CD4-positive, alpha-beta T cell treated with Interleukin-17A for 1 hour (primary cell): ENCODE measurements at places on chromosomes 6 and 20.

DNA sequence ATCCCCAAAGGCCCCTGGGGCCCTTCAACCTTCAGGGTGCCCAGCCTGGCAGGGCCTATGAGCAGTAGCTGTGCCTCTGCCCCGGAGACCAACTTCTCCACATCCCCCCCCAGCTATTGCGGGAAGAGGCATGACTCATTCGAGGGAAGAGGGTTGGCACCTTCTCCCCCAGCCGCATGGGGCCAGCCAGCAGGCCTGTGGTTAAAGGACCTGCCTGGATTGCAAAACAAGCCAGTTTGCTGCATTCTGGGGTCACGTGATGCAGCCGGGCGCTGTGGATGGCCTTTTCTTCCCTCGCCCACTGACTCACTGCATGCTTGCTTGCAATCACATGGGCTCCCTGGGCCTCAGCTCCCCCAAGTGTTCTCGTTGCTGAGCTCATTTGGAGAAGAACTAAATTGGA, 182.5 kb downstream of the MAFB start:
- DNase-seq: peak; percentile 53

- DNase-seq: no peak
Observed at GRCh38 chr6:116511424-116512110, at the start of gene CALHM5. Gene CALHM5, plus strand, starts transcription at chr6:116511639. Its CDS starts 58 bp downstream, at chr6:116511697.

GRCh38 chr20:46056027-46056833, 27.2 kb downstream of the SLC12A5 start:
- DNase-seq: no peak

DNA sequence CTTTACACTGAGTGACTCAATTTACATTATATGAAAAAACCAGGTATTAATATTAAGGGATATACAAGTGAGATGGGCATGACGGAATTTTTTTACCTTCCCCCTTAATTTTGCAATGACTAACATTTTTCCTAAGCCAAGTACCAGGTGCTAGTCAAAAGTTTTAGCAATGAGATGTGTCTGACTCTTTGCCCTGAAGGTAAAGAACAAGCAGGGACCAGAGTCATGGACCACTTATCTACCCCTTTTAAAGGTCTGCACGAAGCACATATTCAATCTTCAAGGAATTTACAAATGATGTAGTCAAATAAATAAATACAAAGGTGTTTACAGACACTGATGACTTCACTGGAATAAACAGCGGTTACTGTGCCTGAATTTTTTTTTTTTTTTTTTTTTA, 1.4 kb downstream of the GLO1 start:
- no peak for DNase-seq

DNA sequence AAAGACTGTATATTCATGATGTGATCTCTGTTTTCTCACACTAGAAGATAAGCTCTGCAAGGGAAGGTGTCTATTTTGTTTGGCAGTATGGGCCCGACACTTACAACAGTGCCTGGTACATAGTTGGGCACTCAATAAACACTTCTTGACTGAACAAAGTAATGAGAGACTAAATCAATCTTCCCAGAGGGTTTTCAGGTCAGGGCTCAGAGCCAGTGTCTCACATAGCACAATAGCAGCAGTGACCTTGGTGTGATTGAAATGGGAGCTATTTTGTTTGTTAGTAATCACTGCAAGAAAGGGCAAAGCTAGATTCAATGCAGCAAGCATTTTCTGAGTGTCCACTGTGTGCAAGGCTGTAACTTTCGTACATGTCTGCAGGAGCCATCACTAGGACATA, 26.4 kb upstream of the GCM1 start:
- DNase-seq: no peak

DNA sequence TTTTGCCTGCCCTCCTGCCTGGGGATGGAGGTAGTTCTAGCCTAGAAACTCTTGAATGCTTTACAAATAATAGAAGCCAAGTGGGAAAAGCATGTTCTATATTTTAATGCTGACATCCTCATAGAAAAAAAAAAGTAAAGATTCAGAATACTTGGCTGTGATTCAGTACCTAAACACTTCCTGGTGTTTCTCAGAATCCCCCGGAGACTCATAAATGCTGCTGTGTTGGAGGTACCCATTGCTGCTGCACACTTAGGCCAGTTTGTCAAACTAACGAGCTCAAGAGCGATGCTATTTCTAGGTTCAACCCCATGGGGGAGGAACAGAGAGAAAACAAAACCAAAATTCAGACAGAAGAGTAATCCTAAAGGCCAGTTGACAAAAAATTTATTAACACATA, 38.8 kb upstream of the ZFP64 start:
- DNase-seq: no peak

GRCh38 chr6:112310439-112311125, 36.5 kb upstream of the RFPL4B start:
- DNase-seq: no peak

DNA sequence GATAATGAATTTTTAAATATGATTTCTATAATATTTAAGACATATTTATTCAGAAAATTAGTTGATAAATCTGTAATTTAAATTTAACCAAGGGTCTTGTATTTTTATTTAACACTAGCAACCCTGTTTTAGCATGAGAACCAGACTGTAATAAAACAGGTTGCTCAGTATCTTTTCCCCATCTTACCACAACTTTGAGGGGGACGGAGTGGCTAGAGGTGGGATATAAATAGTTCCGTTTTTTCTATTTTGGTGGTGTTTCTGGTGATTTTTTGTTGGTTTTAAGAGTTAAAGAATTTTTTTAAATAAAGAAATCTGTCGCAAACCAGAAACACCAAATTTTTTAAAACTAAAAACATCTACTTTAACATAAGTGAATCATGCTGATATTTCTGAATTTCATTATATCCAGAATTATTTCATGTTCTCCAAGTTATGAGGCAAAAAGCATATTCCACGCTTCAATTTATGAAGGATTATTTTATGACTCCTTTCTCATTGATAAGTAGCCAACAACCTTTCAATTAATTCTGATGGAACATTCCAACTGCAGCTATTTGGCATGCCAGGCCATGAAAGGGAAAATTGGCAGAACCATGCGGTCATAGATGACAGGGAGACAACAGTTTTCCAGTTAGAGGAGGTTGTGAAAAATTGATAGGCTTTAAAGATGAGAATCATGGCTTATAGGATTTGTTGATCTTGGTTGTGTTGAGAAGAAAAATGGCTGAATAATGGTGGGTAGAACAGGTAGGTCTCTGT, 151.9 kb upstream of the CARMIL1 start:
- DNase-seq: no peak

GRCh38 chr6:43310624-43311023, 2.0 kb upstream of the CRIP3 start:
- no peak for DNase-seq

GRCh38 chr6:44221291-44221960, 2.0 kb upstream of the SLC29A1 start:
- DNase-seq: peak; percentile 81

GRCh38 chr20:57088436-57088835, 178.0 kb downstream of the BMP7 start:
- no peak for DNase-seq

DNA sequence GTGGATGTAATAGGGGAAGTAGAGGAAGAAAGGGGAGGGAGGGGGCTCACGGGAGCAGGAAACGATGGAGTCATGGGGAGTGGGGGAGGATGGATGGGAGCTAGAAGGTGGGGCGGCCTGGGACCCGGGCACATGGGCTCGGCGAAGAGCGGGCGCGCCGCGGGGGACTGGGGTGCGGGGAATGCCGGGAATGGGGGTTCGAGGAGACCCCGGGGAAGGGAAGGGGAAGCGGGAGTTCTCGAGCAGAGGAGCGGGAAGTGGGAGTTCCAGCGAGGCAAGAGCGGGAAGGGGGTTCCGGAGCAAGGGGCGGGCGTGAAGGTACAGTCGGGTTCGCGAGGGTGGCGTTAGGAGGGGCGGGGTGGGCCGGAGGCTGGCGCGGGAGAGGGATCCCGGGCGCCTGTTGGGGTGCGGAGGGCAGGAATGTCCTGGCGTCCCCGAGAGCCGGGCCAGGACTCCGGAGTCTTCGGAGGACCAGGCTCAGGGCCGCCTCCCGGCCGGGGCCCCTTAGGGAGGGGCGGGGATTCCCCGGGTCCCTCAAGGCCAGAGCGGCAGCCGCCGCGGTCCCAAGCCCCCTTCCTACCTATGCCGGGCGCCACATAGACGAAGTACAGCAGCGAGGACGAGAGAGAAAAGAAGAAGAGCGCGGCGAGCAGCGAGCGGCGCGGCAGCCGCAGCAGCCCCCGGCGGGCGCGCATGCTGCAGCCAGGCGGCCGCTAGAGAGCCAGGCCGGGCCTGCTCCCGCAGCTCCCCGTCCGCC, 504 bp downstream of the B4GALT5 start:
- DNase-seq: peak; percentile 39

GRCh38 chr6:63492476-63492875, 79.8 kb upstream of the LOC128125822 start:
- no peak for DNase-seq

DNA sequence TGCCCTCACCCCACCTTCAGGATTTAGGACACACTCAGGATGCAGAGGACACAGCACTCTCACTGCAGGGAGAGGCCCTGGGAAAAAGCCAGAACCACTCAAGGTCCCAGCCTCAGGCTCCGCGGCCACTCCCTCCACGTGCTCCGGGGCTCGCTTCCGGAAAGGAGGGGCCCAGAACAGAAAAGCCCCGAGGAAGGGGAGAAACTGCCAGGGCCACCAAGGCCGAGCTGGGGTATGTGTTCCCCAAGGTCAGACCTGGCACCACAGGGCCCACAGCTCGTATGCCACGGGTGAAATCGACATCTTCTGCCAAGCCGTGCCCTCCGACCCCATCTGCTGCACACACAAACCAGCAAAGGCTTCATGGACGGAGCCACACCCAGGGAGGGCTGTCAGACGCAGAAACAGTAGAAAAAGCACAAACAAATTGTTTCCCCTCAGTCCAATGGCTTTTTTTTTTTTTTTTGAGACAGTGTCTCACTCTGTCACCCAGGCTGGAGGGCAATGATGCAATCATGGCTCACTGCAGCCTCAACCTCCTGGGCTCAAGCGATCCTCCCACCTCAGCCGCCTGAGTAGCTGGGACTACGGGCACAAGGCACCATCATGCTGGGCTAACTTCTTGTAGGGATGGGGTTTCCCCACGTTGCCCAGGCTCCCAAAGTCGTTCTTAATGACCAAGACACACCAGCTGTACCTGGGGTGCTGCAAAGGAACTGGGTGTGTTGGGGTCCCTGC, 33.4 kb downstream of the SLC2A4RG start:
- DNase-seq: no peak

GRCh38 chr20:40278673-40279072, 410.4 kb downstream of the MAFB start:
- no peak for DNase-seq

DNA sequence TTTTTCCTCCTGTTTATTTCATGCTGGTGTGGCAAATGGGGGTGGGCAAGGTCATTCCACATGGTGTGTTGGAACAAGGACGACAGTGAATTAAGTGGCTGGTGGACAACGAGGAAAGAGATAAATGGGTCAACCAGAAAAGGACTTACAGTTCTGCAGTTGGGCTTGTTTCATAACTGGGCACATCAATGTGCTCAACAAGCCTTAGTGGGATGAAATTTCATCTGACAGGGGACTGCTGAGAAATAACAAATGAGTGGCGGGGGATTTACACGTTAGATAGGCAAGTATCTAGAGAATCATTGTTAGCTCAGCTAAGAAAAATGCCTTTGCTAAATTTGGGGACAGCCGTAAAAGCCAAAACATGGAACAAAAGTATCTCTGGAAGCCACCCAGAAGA, 163.6 kb downstream of the NRN1 start:
- DNase-seq: no peak

DNA sequence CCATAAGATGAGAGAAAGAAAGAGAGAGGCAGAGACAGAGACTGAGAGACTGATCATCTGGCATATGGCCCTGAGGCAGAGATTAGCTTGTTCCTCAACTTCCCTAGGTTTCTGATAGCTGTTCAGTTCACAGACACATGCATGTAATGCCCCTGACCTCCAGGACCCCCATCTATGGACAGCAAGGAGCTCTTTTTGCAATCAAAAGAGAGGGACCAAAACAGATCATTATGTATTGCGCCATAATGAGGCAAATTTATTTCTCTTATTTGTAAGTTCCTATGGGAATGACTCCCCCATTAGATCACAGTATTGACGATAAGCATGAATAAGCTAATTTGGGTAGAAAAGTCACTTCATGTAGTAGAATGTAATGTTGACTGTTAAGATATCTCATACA, 25.6 kb downstream of the KCNQ5 start:
- DNase-seq: no peak

- peak; percentile 38 for DNase-seq
Observed at GRCh38 chr6:84220809-84221409, 6.5 kb downstream of the CEP162 start.

- no peak for DNase-seq
Observed at GRCh38 chr6:42017021-42017643, 33.2 kb upstream of the TAF8 start.

GRCh38 chr6:56914798-56915658, 39.9 kb upstream of the BEND6 start:
- no peak for DNase-seq

DNA sequence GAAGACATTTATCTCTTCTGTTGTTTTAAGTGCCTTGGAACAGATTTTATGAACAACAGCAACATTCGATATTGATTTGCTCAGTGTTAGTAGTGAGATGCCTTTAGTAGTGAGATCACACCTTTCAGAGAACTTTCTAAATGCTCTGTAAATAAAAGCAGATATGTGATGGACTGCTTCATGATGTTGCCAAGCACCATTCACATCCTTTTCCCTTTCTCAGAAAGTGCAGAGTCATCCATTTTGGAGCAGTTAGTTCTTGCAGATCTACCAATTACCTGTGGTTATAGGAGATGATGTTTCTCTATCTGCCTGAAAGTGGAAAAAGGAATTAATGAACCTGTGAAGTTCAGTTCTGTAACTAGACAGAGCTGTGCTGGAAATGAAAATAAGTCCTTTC, 27.0 kb downstream of the CBFA2T2 start:
- no peak for DNase-seq

GRCh38 chr6:125611573-125612344, 137.7 kb upstream of the HEY2 start:
- no peak for DNase-seq

DNA sequence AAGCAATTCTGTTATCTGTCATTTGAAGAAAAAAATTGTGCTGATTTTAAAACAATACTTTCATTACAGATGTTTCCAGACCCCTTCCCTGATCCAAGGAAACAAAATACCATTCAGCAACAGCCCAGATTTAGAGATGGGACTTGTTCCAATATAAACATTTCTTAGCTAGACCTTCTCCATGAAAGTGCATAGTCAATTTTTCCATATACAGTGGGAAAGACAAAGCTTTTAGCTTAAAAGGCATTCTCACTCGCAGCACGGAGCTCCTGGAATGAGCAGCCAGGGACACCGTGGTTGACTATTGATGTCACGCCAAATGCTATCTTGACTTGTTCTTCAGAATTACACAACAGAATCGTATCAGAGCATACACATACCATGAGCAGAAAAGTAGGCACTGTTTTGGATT, 21.5 kb downstream of the LAMA4 start:
- no peak for DNase-seq
